ENCODE measurements at places on chromosomes 6 and 20. TPM values are rescaled to one million over a fixed set of nuclear protein-coding genes. Genes with fewer than 3 reads are reported as not detected.
A peak's percentile ranks its signal among the peaks of the same experiment; 100 is the strongest.

DNA sequence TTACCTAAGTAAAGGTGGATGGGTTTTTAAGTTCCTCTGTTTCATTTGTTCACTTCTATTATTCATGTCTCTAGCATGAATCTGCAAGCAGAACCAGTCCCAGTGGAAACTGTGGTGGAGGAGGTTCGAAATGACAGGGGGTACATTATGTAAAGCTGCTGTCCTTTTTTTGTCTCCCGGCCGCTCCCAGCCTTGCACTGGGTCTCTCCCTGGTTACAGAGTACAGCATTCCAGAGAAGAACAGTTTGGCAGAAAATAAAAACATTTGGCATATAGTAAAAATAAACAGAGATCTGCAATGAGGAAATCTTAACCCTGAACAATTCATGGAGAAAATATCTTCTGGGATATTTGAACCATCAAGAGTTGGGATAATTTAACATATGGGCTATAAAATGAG lies 34.6 kb upstream of the TAGAP start:
- DNase-seq, result peak; percentile 51

The ZC2HC1B gene
- not detected for total RNA-seq

DNA sequence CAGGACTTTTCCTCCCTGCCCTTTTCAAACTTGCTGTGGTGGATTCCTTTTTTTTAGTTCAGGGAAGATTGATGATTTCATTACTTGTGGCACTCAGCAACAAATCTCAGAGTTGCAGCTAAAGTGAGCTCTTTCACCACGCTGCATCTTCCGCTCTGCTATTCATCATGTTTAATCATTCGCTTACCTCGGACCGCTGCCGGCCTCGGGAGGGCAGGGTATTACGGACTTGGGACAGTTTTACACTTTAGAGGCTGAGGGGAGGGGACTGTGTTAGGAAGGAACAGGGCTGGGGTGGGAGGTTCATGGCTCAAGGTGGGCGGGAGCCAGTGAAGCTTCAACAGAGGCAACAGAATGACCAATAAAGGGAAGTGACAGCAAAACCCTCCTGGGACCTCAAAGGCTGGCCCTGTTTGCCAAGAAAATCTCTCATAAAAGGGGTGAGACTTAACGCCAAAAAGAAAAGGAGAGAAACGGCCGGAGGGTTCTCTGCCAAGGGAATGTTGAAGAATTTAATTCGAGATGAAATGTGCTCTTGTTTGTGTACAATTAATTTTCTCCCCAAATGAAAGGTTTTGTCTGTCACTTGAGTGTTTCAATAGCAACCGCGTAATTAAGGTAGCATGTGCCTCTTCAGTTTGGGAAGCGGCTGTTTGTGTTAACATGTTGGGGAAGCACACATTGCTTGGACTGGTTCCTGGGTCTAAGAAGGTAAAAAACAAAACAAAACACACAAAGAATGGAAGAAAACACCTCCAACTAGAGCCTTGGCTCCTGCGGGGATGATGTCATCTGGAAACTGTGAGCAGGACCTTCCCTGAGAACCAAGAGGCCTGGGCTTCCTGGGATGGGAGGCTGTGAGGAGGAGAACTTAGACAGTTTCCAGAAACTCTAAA lies 72.5 kb upstream of the SULF2 start:
- no peak for DNase-seq

The BANF2 gene
- total RNA-seq, result not detected

DNA sequence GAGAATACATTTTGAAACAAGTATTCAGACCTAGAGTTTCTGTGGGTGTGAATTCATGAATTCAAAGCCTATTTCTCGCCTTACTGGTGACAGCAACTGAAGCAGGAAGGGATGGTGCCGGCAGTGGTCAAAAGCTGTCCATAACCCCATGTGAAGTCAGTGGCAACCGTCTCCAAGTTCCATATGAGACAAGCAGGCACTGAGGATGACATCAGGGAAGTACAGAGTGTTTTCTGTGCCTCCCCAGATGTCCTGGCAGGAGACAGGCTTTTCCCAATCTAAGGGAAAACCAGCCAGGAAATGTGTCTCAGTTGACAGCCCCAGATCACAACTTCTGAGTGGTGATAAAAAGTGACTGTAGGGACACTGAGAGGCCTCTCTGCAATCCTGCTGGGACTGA lies 66.6 kb downstream of the HIVEP2 start:
- DNase-seq, result no peak

The NCR2 gene
- total RNA-seq, result not detected

- no peak for DNase-seq
Measured at GRCh38 chr6:148935705-148936435, 189.0 kb downstream of the UST start.

The CTAGE9 gene
- not detected for total RNA-seq

The CENPW gene
- 14.3 TPM for total RNA-seq

The DEFB112 gene
- not detected for total RNA-seq

The CST7 gene
- not detected for total RNA-seq

- no peak for DNase-seq
Measured at GRCh38 chr20:49887251-49888211, 27.8 kb downstream of the SPATA2 start.

DNA sequence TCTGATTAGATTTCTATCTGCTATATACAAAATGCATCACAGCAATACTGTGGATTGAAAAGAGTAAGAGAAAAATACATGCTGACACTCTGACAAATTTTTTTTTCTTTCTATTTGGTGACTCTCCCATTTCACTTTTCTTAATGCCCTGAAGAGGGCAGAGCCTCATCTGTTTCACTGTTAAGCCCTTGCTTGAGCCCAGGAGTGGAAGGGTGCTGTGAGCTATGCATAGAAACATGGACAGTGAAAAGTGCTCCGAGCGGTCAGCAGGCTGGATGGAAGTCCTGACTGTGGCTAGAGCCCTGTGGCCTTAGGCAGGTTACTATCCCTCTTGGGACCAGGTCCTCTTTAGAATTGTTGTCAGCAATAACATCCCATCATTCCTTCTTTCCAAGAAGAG lies 17.4 kb upstream of the CSE1L start:
- no peak for DNase-seq

- DNase-seq, result no peak
Measured at GRCh38 chr20:2459981-2460751, 10.4 kb downstream of the SNRPB start.

The TIAM2 gene
- total RNA-seq, result 11.2 TPM

The TSBP1 gene
- total RNA-seq, result not detected

The PPIL4 gene
- total RNA-seq, result 35.7 TPM

DNA sequence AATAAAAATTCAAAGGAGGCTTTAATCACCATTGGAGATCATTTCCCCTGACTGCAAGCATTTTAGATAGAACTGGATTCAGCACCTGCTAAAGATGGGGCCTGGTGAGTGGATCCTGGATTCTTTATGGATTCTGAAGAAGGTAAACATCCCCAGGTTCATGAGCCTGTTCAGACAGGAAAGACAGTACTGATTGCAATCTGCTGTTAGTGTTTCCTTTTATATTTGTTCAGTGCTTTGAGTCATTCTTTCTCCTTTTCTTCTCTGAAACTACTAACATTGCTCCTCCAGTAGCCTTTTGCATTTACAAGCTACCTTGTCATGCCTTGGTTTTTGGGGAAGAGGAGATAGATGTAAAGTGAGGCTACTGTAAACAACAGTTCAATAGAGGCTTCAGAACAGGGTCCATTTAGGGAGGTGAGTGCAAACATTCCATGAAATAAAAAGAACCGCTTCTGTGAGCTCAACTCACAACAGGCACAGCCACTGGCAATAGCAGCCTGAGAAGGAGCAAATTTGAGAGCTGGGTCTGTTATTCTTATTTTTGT lies 66.4 kb upstream of the PRL start:
- no peak for DNase-seq

- no peak for DNase-seq
Measured at GRCh38 chr6:150211700-150212511, 69.1 kb downstream of the PPP1R14C start.

The TAPBP gene
- 130 TPM for total RNA-seq

DNA sequence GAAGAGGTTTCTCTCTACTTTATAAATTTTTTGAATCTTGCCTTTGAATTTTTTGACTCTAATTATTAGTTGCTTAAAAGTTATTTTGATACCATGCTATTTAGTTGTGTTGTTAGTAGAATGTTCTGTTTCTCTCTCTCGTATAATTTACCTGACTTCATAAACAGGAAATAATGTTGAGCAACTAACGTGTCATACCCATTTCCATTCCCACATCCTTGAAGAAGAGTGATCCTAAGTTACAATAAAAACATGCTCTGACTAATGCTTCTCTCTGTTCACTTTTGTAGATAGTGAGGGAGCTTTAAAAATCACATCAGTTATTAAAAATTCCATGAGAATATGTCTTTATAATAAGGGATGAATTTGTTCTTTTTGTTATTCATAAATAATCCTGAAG lies 69.7 kb downstream of the SAMD5 start:
- DNase-seq, result no peak

DNA sequence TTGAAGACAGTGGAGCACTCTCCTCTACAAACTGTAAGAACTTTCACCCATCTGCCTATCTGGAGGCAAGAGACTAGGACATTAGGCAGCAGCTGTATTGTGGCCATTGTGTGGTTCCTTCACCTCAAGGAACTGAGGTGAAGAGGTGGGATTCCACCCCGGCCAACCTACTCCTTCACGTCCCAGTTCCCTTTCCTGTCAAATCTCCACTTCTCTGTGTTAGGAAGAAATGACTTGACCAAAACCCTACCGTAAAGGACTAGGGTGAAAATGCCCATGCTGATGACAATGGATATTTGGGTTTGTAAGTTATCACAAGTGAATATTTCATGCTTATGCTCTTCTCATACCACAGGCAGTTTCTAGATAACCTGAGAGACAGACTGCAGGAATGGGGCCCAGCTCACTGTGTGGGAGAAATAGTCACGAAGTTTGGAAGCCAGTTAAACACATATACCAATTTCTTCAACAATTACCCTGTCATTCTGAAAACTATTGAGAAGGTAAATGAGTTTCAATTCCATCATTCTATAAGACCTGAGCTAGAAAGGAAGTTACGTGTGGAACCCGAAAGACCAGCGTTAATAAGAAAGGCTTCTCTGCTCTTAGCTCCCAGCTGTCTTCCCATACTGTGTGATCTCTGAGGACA lies 86.6 kb downstream of the ECT2L start:
- no peak for DNase-seq

GRCh38 chr20:2930538-2930937 lies 57.3 kb downstream of the PTPRA start:
- DNase-seq, result no peak

The PRRT1 gene
- 2.1 TPM for total RNA-seq

The NRN1 gene
- 0.21 TPM for total RNA-seq

GRCh38 chr6:50804283-50804682 lies 14.4 kb upstream of the TFAP2B start:
- DNase-seq, result no peak

The RAET1E gene
- not detected for total RNA-seq

DNA sequence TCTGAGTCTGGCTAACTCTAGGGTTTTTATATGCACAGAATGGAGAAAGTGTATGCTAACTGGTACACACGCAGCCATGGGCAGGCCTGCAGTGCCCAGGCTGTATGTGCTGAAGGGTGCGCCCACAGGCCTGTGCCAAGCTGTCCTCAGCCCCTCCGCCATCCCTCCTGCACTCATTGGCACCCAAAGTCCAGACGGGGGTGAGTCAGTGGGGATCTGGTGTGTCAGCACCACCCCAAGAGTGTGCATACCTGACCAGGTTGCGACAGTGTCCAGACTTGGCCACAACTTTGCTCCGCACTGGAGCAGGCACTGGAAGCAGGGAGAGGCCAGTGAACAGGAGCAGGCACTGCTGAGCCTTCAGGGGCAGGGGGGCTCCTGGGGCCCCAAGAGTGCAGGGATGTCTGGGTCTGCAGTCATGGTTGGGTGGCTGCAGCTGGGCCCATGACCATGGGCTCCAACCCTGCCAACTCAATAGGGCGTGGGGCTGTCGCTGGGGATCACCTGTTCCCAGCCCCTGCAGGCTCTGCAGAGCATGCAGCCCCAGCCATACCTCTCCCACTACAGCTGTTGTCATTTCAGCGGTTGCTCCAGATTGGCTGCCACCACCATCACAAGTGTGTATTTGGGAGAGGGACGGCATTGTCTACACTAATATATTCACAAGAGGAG lies 717.8 kb downstream of the EPHA7 start:
- no peak for DNase-seq

The TOX2 gene
- not detected for total RNA-seq

The IP6K3 gene
- total RNA-seq, result 3.0 TPM

DNA sequence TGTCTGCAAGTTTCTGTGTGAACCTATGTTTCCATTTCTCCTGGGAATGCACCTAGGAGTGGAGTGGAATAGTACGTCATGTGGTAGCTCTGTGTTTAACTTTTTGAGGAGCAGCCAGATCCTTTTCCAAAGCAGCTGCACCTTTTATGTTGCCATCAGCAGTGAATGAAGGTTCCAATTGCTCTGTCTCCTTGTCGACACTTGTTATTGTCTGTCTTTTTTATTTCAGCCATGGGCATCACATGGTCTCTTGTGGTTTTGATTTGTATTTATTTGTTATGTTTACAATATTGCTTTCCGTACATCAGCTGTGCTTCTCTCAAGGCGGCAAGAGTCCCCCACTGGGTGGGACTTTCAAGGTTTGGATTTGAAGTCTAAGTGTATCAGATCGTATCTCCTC lies 33.9 kb upstream of the STX16 start:
- no peak for DNase-seq

The KHDC1L gene
- total RNA-seq, result not detected

DNA sequence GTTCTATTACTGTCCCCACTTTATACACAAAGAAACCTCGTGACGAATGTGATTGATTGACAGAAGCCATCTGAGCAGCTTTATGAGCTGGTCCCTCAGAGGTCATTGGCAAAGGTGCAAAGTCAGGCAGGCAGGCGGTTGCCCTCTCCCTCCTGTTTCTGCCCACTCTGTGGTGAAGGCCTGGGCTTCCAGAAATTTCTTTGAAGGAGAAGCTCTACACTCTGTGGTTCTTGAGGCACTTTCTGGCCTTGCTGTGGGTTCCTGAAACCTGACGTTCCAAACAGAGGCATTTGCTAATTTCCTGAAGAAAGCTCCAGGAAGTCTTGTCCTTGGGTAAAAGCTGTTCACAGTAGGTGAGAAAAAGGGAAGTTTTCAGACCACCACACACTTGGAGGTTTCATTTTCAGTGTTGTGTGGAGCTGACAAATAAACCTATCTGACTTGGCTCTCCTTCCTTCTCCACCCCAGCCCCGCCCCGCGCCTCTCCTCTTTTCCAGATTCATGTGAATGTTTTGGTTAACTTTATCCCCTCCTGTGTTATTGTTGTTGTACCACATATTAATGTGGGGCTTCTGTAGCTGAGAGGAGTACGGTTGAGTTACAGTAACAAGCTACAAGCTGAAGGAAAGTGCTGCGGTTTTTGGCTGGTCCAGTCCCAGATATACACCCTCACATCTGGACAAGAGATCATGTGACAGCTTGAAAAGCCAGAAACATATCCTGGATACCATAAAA lies 274.1 kb downstream of the CLIC5 start:
- no peak for DNase-seq
